NCI-H1092 treated with DMSO at 0.1 percent for 48 hours (cell line): ENCODE measurements at places on chromosomes 5 and 9.
A peak's percentile ranks its signal among the peaks of the same experiment; 100 is the strongest.

GRCh38 chr5:167564275-167564674, 727.2 kb upstream of the WWC1 start:
- no peak for DNase-seq

GRCh38 chr5:181243564-181244343, at the start of gene RACK1:
Gene RACK1, minus strand, starts transcription at chr5:181243906. Its CDS starts 106 bp downstream, at chr5:181243800.
- no peak for DNase-seq

DNA sequence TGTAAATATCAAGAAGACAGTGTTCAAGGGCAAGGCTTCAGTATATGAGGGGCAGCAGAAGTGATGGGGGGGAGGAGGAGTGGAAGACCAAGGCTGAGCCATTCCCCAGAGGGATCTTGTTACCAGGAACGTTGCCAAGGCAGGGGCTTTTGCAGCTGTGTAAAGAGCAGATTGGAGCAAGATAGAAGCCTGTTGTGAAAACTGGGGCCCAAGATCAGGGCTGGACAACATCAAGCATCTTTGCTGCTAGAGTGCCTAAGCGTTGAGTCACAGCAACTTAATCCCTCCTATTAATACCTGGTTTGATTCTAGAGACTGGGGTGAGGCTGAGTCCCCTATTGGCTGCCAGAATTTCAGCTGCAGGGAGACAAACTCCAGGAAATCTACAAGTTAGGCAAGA, 18.4 kb upstream of the ERCC6L2 start:
- DNase-seq: peak; percentile 92

DNA sequence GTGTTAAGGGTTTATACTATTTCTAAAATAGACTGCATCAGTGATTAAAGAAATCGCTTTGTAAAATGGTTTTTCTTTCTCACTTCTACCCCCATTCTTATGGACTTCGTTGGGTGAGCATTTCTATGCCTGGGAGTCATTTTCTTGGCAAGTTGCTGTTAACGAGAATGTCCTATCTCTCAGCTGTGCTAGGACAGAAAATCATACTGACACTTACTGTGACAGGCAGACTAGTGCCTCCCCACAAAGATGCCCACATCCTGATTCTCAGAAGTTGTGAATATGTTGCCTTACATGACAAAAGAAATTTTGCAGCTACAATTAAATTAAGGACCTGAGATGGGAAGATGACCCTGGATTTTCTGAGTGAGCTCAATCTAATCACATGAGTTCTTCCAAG, 65.1 kb upstream of the NMUR2 start:
- DNase-seq: no peak

DNA sequence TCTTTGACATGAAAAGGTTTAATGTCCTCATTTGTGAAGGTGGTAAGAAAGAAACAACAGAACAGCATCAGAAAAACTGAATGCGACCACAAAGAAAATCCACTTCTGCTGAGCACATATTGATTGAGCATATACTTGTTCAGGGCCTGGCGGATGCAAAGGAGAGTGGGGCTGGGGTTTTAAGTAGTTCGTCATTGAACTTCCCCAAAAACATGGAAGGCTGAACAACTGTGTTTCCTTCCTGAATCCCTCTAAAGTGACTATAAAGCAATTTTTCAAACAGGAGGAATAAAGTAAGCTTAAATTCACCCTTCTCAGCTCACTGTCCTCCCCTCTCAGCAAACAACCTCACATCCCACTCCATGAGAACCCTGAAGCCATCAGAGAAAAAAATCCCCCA, 262.9 kb downstream of the AGTPBP1 start:
- no peak for DNase-seq

- no peak for DNase-seq
Measured at GRCh38 chr5:83942155-83942554, 221.5 kb upstream of the HAPLN1 start.

DNA sequence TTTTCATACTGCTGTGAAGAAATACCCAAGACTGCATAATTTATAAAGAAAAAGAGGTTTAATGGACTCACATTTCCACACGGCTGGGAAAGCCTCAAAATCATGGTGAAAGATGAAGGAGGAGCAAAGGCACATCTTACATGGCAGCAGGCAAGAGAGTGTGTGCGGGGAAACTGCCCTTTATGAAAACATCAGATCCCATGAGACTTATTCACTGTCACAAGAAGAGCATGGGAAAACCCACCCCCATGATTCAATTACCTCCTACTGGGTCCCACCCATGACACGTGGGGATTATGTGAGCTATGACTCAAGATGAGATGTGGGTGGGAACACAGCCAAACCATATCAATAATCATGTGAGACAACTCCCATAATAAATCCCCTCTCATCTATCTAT, 8.7 kb downstream of the TTC39B start:
- no peak for DNase-seq

- DNase-seq: no peak
Measured at GRCh38 chr9:130447193-130447816, 2.5 kb downstream of the ASS1 start.

GRCh38 chr5:95649842-95650620, 3.5 kb downstream of the RFESD start:
- peak; percentile 3 for DNase-seq

DNA sequence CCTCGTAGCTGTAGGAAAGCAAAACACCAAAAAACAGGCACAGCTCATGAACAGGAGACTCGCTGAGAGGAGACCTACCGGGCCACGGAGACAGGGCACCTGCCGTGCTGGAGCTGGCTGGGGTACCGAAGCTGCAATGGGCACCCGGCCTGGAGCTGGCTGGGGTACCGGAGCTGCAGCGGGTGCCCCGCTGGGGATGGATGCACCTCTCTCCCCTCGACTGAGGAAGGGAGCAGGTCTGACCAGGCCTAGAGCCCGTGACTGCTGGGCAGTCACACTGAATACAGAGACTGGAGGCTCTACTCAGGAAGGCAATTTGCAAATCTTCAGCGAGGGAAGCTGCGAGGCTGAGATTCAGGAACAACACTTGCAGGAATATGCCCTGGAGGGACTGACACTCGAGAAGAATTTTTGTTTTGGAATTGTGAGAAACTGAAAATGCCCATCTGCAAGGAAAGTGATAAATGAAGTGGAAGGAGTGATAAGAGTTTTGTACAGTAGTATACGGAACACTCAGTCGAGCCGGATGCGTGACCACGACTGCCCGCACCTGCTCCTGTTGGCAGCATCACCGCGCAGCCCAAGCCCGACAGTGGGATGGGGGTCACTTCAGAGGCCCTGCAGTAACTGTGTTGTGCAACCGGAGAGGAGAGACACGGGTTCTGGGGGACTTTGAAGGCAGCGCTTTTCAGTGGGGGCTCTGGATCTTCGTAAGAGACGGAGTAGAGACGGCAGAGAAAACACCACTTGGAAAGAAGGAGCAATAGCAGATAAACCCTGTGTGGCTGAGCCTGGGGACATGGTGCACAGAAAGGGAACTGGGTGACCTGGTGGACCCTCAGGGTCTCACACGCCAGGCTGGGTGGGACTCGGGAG, 27.9 kb upstream of the LPCAT1 start:
- DNase-seq: peak; percentile 84
